Vagina (tissue), 2 donors: ENCODE measurements at places on chromosomes 6 and 20.

DNA sequence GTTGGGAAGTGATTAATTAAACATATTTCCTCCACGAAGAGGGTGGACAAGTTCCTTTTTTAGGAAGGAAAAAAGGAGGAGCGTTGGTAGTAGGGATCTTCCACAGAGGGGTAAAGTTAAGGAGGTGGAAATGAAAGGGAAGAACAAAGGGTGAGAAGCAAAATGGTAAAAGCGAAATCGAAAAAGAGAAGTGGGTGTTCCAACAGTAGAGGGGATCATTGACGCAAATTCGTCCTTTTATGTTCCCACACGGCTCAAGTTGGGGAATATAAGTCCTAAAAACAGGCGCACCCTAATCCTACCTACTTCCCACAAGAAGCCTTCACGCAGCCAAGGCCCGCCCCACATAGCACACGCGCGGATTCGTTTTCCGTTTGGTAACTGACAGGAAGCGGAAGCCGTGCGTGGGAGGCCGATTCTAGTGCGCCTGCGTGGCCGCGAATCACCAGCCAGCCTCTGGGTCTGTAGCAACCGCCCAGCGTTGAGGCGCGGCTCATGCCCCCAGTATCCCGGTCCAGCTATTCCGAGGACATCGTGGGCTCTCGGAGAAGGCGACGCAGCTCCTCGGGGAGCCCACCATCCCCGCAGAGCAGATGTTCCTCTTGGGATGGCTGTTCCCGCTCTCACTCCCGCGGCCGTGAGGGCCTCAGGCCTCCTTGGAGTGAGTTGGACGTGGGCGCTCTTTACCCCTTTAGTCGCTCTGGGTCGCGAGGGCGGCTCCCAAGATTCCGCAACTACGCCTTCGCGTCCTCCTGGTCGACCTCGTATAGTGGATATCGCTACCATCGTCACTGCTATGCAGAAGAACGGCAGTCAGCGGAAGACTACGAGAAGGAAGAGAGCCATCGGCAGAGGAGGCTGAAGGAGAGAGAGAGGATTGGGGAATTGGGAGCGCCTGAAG lies at the start of gene NKAPL:
NKAPL (plus strand) TSS at position 421 of the 901 bp plus-strand sequence; CDS start at position 496, 75 bp downstream.
- DNase-seq, result no peak

GRCh38 chr6:167782698-167783517 lies 43.8 kb upstream of the AFDN start:
- no peak for DNase-seq

- DNase-seq, result no peak
Observed at GRCh38 chr20:17938871-17939619, 29.5 kb downstream of the SNX5 start.

DNA sequence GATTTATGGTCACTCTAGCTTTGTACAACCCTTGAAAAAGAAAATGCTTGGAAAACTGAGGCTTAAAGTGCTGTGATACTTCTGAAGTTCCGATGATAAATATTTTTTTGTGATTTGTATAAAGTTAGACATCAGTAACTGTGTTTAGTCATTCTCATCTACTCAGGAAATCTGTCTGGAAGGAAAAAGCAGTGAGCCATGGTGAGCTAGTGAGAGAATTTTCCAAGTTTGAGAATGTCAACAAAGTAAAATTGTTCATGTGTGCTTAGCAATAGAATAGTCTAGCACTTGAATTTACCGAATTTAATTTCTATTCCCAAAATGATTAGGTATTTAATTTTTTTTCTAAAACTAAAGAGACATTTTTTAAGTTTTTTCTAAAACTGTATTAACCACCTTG lies 41.3 kb upstream of the PLCB4 start:
- DNase-seq, result no peak

DNA sequence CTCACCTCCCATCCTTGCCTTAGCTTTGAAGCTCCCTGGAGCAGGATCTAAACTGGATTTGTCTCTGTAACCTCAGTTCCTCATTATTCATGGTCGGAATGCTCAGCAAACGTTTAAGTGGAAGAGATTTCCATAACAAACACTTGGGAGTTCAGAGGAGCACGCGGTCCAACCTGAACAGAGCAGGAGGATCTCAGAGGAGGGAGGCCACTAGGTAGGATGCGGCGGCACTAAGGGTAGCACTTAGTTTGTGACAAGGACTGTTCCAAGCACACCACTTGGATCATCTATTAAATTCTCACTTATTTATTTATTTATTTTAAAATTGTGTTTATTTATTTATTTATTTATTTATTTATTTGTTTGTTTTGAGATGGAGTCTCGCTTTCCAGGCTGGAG lies 13.3 kb upstream of the CCN5 start:
- DNase-seq, result no peak

GRCh38 chr6:39167321-39167720 lies 52.3 kb upstream of the SAYSD1 start:
- no peak for DNase-seq

DNA sequence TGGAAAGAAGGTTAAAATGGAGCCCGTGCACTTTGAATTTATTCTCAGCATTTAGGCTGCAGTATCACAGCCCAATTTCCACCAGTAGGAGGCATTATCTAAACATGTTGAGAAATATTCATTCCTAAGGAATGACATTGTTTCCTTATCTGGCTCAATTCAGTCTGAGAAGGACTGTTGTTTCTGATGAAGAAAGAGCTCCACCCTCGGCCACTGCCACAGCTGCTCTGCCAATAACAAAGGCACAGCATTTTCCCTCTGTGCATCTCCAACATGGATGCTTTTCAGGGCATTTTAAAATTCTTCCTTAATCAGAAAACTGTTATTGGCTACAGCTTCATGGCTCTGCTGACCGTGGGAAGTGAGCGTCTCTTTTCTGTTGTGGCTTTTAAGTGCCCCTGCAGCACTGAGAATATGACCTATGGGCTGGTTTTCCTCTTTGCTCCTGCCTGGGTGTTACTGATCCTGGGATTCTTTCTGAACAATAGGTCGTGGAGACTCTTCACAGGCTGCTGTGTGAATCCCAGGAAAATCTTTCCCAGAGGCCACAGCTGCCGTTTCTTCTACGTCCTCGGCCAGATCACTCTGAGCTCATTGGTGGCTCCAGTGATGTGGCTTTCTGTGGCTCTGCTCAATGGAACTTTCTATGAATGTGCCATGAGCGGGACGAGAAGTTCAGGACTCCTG lies at the start of gene CALHM5:
CALHM5 (plus strand) TSS at position 216 of the 687 bp plus-strand sequence; CDS start at position 274, 58 bp downstream.
- no peak for DNase-seq

DNA sequence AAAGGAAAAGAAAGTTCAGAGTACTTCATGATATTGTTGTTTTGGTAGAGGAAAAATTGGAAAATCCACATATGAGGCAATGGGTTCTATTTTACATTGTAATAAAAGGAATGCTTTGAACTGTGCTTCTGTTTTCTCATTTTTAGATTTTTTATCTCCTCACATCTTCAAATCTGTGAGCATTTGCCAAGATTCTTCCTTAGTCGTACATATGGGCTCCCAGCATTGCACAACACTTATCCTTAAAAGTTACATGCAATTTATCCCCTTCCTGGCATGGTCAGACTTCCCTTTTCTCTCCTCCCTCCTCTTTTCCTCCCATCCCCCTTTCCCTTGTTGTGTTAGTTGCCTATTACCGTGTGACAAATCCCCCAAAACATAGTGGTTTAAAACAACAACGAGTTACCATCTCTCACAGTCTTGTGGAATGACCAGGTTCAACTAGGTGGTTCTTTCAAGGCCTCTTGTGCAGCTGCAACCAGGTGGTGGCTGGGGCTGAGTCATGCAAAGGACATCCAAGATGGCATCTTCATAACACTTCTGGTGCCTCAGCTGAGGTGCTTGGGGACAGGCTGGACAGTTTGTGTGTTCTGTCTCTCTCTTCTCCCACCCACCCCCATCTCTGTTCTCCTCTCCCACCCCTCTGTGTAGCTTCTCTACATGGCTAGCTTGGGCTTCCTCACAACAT lies 68.7 kb downstream of the TXNDC5 start:
- DNase-seq, result no peak

DNA sequence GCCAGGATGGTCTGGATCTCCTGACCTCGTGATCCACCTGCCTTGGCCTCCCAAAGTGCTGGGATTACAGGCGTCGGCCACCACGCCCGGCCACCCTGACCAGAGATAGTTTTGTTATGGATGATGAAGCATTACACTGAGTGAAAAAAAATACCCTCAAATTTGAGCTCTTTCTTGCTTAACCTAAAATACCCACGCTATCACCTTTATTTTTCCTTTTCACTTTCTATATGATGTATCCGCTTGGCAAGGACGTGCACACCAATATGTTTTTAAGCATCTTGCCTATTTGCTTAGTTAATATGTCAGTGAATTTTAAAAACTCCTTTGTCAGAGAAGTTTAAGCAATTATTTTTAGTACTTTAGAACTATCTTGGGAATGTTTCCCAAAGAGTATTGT lies 150.4 kb downstream of the INSM1 start:
- no peak for DNase-seq

DNA sequence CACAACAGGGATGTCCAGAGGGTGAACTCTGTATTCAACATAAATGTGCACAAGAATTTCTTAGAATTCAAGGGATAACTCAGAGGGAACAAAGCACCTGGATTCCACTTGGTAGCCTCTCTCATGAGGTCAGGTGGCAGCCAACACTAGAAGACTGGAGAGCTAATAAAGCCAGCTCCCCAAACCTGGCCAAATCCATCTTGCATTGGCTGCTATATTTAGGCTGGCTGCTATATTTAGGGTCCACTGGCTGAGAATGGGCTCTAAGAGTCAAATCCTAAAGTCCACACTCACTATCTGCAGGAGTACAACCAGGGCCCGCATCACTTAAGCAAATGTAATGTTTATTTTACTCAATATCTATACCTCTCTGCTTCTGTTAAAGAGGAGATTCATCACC lies 20.0 kb downstream of the TBC1D7 start:
- no peak for DNase-seq

DNA sequence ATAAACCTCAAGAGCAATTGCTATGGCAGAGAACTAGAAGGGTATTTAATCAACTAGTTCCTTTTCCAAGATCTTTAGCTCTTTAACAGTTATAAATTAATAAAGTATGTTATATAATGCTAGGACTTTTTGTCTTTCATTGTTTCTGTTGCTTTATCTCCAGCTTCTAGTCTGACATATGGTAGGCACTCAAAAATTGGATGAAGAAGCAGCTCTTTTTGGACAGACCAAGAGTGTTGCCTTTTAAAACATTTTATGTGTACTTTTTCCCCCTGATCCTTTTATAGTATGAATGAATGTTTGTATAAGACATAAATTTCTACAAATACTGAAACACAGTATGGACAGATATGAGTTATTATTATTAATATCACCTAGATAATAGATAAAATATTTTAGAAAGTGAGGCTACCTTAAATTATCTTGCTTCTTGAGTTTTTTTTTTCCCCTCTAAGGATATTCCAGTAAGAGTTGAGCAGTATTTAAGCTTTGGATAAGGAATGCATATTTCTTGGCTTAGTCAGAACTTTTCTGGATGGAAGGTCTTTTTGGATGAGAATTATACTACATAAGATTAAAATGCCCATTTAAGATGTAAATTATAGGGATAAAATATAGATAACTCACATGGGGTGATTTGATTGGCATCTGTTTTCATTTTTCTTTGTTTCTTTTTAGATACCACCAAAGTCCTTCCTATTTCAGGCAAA lies 16.6 kb downstream of the LAMA2 start:
- no peak for DNase-seq

DNA sequence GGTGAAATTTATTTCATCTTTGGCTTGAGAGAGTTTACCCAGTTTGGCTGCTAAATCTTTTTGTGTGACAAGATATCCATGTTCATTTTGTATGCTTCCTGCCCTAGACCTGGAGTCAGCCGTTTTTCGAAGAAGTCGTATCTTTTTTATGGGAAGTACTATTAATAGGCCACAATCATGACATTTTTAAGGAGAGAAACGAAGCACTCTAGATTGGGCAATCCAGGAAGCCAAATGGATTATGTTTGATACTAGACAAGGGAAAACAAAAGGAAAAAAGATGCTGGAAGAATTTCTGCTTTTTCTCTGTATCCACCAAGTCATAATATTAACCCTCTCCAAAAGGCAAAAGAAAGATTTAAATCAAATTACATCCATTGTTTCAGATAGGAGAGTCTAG lies 214.6 kb downstream of the HDGFL1 start:
- no peak for DNase-seq

DNA sequence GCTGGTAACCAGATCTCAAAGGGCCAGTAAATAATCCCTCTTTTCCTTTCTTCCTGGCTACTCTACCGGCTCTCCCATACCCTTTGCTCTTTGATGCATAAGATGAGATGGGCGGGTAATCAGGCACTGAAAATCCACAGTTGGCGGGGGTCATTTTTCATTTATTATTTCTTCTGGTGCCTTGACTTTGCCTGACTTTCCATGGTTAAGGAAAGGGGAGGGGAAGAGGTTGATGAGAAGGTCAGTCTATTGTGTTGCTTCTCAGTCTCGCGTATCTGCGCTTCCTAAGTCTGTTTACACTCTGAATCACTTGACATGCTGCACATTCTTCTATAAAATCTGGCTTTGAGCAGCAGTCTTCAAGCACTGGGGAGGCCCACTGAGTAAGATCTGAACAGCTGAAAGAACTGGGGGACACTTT lies 121.1 kb upstream of the HDGFL1 start:
- no peak for DNase-seq

- no peak for DNase-seq
Observed at GRCh38 chr6:55798571-55798970, 76.8 kb downstream of the BMP5 start.

GRCh38 chr20:47334022-47334551 lies 22.4 kb downstream of the ZMYND8 start:
- DNase-seq, result no peak

DNA sequence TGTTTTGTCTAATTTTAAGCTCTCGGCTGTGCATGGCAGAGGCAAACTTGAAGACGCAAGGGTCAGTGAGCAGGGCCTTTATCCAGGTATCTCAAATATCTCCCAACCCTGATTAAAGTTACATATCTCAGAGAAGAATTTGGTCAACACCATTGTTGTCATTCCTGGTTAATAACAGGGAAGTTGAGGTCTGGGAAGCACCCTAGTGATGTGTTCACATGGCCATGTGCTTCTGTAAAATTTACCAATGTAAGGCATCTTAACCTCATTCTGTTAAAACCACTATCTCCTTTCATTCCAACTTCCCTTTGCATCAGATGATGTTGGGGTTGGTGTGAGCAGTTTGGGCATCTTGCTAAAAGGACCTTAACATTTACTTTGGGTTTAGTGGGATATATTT lies 4.0 kb upstream of the FAM110A start:
- DNase-seq, result no peak

GRCh38 chr6:82711105-82711827 lies 347.6 kb downstream of the TPBG start:
- no peak for DNase-seq

- no peak for DNase-seq
Observed at GRCh38 chr6:118523216-118523615, 24.9 kb upstream of the PLN start.

- DNase-seq, result no peak
Observed at GRCh38 chr6:47836046-47836445, 54.2 kb downstream of the OPN5 start.

GRCh38 chr20:50023116-50023805 lies 40.5 kb downstream of the SNAI1 start:
- no peak for DNase-seq

DNA sequence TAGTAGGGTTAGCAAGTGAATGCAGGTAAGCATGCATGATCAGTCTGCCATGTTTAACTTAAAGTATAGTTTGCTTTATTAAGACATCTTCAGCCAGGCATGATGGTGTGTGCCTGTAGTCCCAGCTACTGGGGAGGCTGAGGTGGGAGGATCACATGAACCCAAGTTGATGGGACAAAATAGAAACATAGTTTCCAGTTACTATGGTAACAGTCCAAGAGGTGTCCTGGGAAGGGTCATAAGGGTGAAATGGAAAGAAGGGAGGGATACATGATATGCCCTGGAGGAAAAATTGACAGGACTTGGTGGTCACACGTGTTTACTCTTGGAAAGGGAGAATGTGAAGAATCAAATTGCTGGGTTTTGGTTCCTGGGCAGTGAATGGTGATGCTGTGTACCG lies 139.6 kb downstream of the SULF2 start:
- no peak for DNase-seq

GRCh38 chr6:90411292-90411781 lies 114.7 kb upstream of the BACH2 start:
- no peak for DNase-seq
